ENCODE measurements at places on chromosomes 16 and 17.

GRCh38 chr17:38702916-38703741 is 1.9 kb upstream of the MLLT6 start:
- no peak for DNase-seq
- peak overlapping the region; percentile 99 for H3K27ac ChIP-seq
- peak overlapping the region; percentile 95 for H3K4me3 ChIP-seq
- H3K36me3 ChIP-seq, result no peaks in the 10 kb centered on the region
- H3K27me3 ChIP-seq, result peaks cover 20% of the 10 kb centered on the region
- peaks cover 32% of the 10 kb centered on the region for H3K4me1 ChIP-seq

DNA sequence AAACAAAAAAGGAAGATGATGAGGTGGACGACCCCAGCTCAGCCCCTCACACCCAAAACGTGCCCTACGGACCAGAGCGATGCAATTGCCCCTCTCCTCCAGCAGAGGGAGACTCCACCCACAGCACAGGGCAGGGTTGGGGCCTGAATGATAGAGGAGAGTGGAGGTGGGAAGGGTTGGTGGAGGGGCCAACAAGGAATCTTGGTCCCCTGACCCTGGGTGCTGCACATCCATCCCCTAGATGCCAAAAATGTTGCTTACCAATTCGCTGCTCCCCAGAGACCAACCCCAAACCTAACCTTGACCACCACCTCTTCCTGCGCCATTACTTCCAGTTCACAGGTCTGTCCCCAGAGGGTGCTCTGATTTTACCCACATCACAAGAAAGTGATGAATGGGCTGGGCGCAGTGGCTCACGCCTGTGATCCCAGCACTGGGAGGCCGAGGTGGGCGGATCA is 12.9 kb downstream of the P2RX5 start:
- H3K4me3 ChIP-seq, result no peak overlapping the region
- no peak overlapping the region for H3K27ac ChIP-seq
- DNase-seq, result no peak
- H3K27me3 ChIP-seq, result peaks cover 14% of the 10 kb centered on the region
- H3K4me1 ChIP-seq, result no peaks in the 10 kb centered on the region

GRCh38 chr17:61335845-61336655 is 63.6 kb upstream of the TBX2 start:
- no peaks in the 10 kb centered on the region for H3K36me3 ChIP-seq
- H3K4me3 ChIP-seq, result no peak overlapping the region
- peak overlapping the region; percentile 37 for H3K27ac ChIP-seq
- DNase-seq, result no peak
- peaks cover 34% of the 10 kb centered on the region for H3K4me1 ChIP-seq

- H3K27me3 ChIP-seq, result no peaks in the 10 kb centered on the region
- peaks cover 4% of the 10 kb centered on the region for H3K4me1 ChIP-seq
- no peak overlapping the region for H3K4me3 ChIP-seq
- DNase-seq, result no peak
- H3K27ac ChIP-seq, result no peak overlapping the region
Measured at GRCh38 chr17:82301916-82302567, 15.4 kb downstream of the CD7 start.

DNA sequence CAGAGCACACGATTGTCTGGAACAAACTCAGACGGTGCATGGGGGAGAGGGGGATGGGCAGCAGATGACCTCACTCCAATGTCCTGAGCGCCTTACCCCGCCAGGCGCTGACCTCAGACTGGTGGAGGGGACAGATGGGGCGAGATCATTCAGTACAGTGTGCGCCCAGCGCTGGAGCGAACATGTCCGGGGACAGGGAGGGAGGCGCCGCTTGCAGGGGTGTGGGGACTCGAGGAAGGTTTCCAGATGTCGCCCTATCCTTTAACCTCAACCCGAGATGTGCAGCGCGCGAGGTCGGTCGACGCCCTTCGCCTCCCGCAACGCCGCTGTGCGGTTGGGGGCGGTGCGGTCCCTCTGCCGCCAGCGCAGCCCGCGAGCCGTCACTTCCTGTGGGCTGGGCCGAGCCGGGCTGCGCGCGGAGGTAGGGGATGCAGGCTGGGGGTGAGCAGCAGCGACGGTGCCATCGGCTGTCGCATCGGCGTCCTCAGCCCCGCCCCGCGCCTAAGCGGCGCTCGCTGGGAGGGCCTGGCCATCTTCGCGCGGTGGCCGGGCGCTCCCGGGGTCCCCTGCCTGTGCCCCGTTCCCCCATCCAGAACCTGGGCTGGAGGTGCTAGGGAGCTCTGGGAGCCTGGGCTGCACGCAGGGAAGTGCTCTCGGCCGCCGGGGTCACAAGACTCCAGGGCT is 5.3 kb upstream of the CDR2L start:
- H3K4me3 ChIP-seq, result peak overlapping the region; percentile 95
- DNase-seq, result no peak
- peaks cover 8% of the 10 kb centered on the region for H3K27me3 ChIP-seq
- H3K4me1 ChIP-seq, result peaks cover 8% of the 10 kb centered on the region
- peak overlapping the region; percentile 92 for H3K27ac ChIP-seq

DNA sequence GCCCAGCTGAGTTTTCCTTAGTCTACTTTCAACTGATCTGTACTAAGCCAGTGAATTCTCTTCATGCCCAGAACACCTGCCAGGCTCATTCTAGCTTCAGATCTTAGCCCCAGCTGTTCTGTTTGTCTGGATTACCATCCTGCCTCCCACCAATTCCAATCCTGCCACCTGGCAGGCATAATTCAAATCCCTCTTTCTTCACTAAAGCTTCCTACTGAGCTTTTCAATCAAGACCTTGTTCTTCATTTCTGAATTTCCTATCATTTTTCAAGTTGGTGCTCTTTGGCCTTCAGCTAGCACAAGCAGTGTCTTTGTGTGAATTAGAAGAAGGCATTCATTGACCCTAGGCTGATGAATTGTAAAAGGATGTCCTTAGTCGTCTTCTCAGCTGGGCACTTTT is 357.6 kb downstream of the UTP18 start:
- peaks cover 3% of the 10 kb centered on the region for H3K36me3 ChIP-seq
- H3K4me1 ChIP-seq, result no peaks in the 10 kb centered on the region
- H3K4me3 ChIP-seq, result no peak overlapping the region
- H3K27me3 ChIP-seq, result peaks cover 22% of the 10 kb centered on the region
- no peak for DNase-seq
- no peak overlapping the region for H3K27ac ChIP-seq

DNA sequence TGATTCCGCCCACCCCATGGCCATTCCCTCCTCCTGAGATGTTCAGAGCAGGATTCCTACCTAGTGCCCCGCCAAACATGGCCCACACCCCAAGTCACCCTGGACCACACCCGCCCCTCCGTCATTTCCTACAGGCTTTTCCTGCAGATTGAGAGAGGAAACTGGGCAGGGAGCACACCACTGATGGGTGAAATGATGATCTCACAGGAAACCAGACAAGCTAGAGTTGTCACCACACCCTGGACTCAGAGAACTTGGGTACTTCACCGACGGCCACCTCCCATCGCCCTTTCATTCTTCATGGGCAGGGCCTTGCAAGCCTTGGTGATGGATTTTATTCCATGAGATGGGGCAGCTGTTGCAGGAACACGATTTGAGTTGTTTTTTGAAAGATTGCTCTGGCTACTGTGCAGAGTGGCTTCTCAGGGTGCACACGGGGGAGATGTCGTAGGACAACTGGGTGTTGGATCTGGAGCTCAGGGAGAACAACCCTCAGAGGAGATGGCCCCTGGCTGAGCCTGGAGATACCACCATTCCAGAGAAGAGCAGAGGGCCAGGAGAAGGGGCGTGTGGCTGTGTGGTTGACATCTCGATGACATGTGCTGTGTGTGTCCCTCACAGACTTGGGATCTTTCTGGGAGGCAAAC is 7.4 kb upstream of the B9D1 start:
- peak overlapping the region; percentile 64 for H3K4me3 ChIP-seq
- H3K27me3 ChIP-seq, result no peaks in the 10 kb centered on the region
- DNase-seq, result no peak
- H3K4me1 ChIP-seq, result peaks cover 8% of the 10 kb centered on the region
- peak overlapping the region; percentile 62 for H3K27ac ChIP-seq
- no peaks in the 10 kb centered on the region for H3K36me3 ChIP-seq

DNA sequence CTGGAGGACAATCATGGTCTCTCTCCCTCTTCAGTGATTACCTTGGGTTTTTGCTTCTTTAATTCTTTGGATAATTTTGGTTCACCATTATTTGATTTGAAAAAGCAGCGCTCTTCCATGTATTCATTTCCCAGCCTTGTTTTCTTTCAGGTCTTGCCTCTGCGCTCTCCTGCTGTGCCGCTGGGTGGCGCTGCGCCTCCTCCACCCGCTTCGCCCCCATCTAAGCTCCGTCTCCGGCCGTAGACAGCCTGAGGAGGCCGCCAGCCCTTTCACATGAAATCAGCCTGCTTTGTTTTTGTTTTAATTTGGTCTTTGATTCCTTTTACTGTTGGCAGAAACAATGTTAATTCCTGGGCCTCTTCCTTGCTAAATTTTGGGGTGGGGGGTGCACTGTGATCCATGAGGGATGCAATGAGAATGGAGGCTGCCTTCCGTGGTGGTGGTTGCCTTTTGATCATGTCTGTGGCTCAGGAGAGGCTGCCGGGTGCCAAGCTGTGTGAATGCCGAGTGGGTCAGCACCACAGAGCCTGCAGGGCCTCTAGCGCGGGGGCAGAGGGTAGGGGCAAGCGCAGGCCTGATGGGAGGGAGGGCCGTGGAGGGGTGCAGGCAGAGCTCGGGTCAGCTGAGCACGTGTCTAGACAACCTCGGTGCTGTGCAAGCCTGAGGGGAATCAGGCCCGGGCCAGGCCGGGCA is 64.1 kb downstream of the PLD6 start:
- no peak overlapping the region for H3K4me3 ChIP-seq
- H3K36me3 ChIP-seq, result peaks cover 11% of the 10 kb centered on the region
- DNase-seq, result no peak
- H3K27ac ChIP-seq, result peak overlapping the region; percentile 52

- peak overlapping the region; percentile 94 for H3K4me3 ChIP-seq
- peaks cover 29% of the 10 kb centered on the region for H3K4me1 ChIP-seq
- peaks cover 46% of the 10 kb centered on the region for H3K27me3 ChIP-seq
- peak overlapping the region; percentile 87 for H3K27ac ChIP-seq
Measured at GRCh38 chr17:77959926-77960521, 1.5 kb downstream of the TNRC6C start.

DNA sequence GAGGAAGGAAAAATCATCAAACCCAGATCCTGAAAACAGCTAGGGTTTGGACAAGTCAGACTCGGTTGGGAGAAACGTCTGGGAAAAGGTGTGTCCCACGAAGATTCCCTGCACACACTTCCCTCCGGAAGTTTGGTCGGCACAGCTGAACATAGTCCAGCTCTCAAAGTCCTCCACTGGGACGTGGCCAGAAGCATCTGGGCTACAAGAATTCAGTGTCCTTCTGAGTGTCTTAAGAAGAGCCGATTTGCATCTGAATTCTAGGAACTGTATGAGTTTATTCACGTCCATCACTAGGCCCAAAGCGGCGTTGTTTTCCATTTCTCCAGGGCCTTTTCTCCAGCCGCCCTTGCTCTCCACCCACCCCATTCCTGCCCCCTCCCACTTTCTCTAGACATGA is 109.1 kb downstream of the C17orf67 start:
- no peaks in the 10 kb centered on the region for H3K36me3 ChIP-seq
- H3K4me3 ChIP-seq, result no peak overlapping the region
- peaks cover 5% of the 10 kb centered on the region for H3K4me1 ChIP-seq

- peaks cover 9% of the 10 kb centered on the region for H3K27me3 ChIP-seq
- H3K27ac ChIP-seq, result no peak overlapping the region
- H3K36me3 ChIP-seq, result no peaks in the 10 kb centered on the region
- DNase-seq, result peak; percentile 76
Measured at GRCh38 chr17:55717898-55718735, 4.5 kb downstream of the TMEM100 start.

GRCh38 chr17:36761203-36761950 is 160.0 kb downstream of the MRM1 start:
- no peaks in the 10 kb centered on the region for H3K36me3 ChIP-seq
- no peak overlapping the region for H3K4me3 ChIP-seq
- DNase-seq, result no peak
- peaks cover 9% of the 10 kb centered on the region for H3K4me1 ChIP-seq
- H3K27me3 ChIP-seq, result peaks cover 29% of the 10 kb centered on the region

- H3K4me1 ChIP-seq, result peaks cover 5% of the 10 kb centered on the region
- peak overlapping the region; percentile 92 for H3K27ac ChIP-seq
- H3K36me3 ChIP-seq, result peaks cover 4% of the 10 kb centered on the region
- no peak for DNase-seq
Measured at GRCh38 chr17:7626956-7627249, 718 bp downstream of the SAT2 start.

DNA sequence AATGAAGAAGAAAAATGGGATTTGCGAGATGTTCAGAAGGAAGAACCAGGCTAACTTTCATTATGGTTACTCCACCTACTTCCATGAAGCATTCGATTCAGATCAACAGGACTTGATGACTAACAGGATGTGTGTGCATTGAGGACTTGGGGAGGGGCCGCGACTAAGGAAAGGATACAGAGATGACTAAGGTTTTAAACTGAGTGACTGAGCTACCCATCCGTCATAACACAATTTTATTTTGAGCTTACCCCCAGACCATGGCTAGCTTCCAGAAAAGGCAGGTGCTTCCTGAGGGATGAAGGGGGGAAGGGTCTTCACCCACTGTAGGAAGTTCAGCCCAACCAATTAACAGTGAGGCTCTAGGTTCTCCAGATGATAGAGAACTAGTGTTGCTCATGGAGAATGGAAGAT is 2.5 kb upstream of the CDYL2 start:
- no peaks in the 10 kb centered on the region for H3K4me1 ChIP-seq
- no peak overlapping the region for H3K4me3 ChIP-seq

DNA sequence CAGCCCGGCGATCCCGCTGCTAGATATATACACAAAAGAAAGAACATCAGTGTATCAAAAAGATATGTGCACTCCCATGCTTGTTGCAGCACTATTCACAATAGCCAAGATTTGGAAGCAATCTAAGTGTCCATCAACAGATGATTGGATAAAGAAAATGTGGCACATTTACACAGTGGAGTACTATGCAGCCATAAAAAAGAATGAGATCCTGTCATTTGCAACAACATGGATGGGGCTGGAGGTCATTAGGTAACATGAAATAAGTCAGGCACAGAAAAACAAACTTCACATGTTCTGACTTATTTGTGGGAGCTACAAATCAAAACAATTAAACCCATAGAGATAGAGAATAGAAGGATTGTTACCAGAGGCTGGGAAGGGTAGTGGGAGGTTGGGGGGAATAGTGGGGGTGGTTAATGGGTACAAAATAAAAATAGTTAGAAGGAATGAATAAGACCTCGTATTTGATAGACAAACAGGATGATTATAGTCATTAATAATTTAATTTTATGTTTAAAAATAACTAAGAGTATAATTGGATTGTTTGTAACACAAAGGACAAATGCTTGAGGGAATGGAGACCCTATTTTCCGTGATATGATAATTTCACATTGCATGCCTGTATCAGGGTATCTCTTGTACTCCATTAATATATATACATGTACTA is 176.7 kb upstream of the NOG start:
- H3K4me1 ChIP-seq, result no peaks in the 10 kb centered on the region
- no peaks in the 10 kb centered on the region for H3K27me3 ChIP-seq
- DNase-seq, result no peak
- no peaks in the 10 kb centered on the region for H3K36me3 ChIP-seq
- no peak overlapping the region for H3K27ac ChIP-seq
- H3K4me3 ChIP-seq, result no peak overlapping the region

DNA sequence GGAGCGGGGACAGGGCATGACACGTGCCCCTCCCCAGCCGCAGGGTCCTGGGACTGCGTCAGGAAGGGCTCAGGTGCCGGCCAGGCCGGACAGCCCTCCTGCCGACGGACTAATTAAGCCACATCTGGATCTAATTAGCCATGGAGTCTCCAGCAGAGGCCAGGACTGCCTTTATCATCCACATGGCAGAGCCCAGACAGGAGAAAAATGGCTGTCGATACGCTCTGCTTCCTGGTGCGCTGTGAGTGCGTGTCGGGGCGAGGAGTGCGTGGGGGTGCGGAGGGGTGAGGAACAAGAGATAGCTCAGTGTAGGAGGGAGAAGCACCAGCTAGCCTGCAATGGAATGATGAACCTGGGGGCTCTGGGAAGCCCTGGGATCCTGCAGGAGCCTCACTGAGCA is 218.8 kb downstream of the IRF8 start:
- DNase-seq, result no peak
- peaks cover 45% of the 10 kb centered on the region for H3K27me3 ChIP-seq
- no peaks in the 10 kb centered on the region for H3K36me3 ChIP-seq
